ENCODE measurements at places on chromosomes 7 and 10.

- no peak for DNase-seq
Measured at GRCh38 chr7:104089612-104090011, 100.2 kb upstream of the RELN start.

- DNase-seq, result no peak
Measured at GRCh38 chr7:151702961-151703360, 174.0 kb downstream of the PRKAG2 start.

- DNase-seq, result no peak
Measured at GRCh38 chr7:86644282-86645224, 844 bp downstream of the GRM3 start.

GRCh38 chr7:42348631-42349030 lies 111.6 kb upstream of the GLI3 start:
- no peak for DNase-seq

GRCh38 chr10:114541081-114541796 lies 116.8 kb downstream of the ABLIM1 start:
- DNase-seq, result peak; percentile 81

GRCh38 chr10:44932517-44933450 lies 21.6 kb downstream of the TMEM72 start:
- DNase-seq, result peak; percentile 79

DNA sequence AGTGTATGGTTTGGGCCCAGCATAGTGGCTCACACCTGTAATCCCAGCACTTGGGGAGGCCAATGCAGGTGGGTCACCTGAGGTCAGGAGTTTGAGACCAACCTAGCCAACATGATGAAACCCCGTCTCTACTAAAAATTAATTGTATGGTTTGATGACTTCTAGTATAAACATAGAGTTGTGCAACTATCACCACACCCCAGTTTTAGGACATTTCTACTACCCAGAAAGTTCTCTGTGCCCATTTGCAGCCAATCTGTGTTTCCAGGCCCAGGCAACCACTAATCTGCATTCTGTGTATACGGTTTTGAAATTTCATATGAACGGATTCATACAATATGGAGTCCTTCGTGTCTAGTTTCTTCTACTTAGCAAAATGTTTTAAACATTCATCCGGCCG lies 20.0 kb downstream of the CLIP2 start:
- DNase-seq, result no peak

DNA sequence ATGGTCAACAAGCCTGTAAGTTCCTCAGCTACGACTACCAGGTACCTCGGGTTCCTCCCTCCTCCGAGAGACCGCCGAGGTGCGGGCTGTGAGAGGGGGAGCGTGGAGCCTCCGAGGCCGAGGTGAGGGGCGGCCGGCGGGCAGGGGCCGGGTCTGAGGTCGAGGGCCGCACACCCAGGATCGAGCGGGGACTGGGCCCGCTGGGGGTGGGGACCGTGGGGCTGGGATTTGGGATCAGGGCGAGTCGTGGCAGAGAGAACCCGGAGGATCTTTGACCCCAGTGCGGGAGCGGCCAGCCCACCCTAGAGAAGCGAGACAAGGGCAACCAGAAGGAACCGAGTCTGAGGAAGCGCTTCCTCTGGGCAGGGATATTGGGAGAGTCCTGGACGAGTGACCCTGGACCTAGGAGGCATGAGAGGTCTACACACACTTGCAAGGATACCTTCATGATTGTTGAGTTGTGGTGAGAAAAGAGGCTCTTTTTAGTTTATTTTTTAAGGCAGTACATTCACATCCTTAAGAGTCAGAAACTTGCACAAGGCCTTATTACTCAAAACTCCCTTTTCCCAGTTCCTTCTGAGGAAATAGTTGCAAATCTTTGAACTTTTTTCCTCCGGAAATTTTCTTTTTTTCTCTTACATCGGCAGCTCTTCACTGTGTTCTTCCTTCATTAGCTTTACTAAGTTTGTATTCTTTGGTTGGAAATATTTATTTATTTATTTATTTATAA lies 395 bp downstream of the ZNF487 start:
- no peak for DNase-seq

GRCh38 chr7:6648066-6648814 lies 11.1 kb downstream of the ZNF316 start:
- DNase-seq, result no peak

DNA sequence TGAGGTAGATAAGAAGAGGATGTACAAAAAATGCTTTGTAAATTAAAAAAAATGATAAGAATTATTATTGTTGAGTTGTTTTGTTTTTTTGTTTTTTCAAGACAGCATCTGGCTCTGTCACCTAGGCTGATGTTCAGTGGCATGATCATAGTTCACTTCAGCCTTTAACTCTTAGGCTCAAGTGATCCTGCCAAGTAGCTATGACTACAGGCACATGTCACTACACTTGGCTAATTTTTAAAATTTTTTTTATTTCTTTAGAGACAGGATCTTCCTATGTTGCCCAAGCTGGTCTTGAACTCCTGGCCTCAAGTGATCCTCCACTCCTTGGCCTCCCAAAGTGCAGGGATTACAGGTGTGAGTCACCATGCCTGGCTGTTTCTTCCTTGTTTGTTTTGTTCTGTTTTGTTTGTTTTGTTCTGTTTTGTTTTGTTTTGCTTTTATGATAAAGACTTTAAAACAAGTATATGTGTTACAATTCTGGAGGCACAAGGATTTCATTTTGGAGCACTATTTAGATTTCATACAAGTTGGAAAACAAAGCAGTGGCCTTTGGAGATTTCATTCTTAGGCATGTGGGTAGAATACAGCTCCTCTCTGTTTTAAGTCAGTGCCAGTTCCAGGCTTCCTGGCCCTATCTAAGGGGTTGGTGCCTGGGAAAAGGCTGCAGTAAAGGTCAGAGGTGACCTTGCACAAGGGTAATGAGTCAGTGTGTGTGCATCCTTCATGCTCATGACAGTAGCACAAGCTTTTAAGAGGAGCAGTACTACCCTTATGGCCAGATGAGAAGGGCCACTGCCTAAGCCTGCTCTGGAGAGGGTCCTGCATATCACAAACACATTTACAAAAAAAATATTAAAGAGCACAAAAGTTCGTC lies 17.9 kb downstream of the FGFBP3 start:
- peak; percentile 58 for DNase-seq

DNA sequence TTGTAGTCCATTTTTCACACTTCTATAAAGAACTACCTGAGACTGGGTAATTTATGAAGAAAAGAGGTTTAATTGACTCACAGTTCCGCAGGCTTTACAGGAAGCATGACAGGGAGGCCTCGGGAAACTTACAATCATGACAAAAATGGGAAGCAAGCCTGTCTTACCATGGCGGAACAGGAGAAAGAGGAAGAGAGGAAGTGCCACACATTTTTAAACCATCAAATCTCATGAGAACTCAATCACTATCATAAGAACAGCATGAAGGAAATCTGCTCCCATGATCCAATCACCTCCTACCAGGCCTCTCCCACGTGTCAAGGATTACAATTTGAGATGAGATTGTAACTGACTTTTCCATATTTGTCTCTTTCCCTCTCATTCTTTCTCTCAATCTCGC lies 9.3 kb upstream of the PNPLA8 start:
- DNase-seq, result no peak

DNA sequence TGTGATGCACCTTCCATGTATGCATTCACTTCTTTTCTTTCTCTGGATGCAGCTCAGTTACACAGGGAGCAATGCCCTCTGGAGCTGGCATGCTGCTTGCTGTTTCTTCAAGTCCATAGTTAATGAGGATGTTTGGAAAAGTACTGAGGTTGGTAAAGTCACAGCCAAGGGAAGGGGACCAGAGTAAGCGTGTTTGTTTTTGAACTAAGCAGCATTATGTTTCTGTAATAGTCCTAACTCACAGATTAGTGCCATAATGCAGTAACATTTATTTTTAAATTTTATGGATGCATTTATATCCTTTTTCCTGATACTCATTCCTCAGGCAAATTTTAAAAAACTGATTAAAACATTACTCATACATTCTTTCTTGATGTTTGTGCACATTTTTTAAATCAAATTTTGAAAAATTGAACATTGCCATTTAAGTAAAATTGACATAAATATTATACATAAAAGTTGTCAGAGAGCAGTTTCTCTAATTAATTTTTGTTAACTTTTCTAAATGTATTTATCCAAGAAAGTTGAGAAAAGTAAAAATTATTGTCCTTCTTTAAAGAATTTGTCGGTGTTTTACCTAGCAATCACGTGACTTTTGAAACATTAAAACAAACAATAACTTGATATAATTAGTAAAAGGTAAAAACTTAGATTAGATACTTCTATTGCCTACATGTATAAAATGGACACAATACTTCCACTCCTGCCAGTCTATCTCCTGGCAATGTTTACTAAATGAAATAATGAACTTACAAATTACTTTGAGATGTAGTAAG lies 659.6 kb upstream of the ANKRD30A start:
- no peak for DNase-seq

- DNase-seq, result no peak
Measured at GRCh38 chr7:16561943-16562342, 35.3 kb downstream of the LRRC72 start.

GRCh38 chr7:129371487-129371886 lies 62.7 kb upstream of the STRIP2 start:
- DNase-seq, result no peak

GRCh38 chr10:72186258-72186981 lies 29.4 kb upstream of the ANAPC16 start:
- no peak for DNase-seq

DNA sequence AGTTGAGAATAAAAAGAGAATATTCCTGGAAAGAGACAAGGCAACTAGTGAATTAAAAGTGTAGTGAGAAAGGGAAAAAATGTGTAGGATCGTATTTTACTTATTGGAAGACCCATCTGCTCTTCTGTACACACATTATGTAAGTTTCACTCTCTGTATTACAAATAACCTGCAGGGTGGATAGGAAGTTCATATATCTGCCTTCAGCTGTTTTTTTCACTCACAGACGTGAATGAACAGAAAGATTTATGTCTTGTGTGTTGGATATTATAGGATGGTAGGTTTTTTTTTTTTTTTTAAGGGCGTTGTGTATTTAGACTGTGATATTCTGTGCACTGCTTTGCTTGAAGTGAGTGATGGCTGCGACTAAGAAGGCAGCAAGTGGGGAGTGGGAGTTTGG lies 266.5 kb downstream of the AUTS2 start:
- DNase-seq, result no peak

GRCh38 chr10:70963271-70963670 lies 74.9 kb upstream of the PCBD1 start:
- no peak for DNase-seq

DNA sequence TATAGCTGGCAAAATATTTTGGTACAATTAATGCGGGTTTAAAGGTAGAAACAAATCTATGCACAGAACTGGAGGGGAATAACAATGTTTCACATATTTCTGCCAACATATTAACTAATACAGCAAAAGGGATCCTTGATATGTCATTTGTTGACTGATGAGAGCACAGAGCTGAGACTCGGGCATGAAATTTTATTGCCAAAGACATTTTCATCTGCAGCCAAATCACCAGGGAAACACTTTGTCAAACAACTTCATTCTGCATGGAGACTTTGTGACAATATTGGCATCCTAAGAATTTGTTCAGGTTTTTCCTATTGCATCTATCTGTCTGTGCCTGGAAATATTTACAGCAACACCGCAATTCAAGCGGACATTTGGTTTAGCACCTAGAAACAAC lies 117.8 kb upstream of the C1QL3 start:
- no peak for DNase-seq

DNA sequence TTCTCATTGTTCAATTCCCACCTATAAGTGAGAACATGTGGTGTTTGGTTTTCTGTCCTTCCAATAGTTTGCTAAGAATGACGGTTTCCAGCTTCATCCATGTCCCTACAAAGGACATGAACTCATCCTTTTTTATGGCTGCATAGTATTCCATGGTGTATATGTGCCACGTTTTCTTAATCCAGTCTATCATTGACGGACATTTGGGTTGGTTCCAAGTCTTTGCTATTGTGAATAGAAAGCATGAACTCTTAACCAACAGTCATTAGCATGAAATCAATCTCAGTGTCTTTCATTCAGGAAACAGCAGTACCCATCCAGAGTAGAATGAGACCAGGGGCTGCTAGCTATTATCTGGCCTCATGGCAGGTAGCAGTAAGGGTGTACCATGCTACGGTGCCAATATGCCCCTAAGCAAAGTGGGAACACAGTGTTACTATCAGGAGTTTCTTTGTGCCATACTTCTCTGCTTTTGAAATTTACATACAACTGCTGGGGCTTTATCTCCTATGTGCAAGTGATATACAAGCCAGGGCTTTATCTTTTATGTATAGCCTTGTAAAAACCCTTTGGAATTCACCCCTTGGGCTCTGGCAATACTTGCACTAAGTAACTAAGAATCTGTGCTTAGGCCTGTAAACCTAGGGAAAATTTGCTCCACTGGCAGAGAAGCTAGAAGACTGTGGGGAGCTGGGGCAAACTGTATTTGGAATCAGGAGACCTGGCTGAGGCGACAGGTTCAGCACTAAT lies 5.4 kb downstream of the PON2 start:
- DNase-seq, result no peak

- DNase-seq, result peak; percentile 34
Measured at GRCh38 chr10:49164559-49165188, 23.5 kb downstream of the TMEM273 start.

GRCh38 chr10:128051548-128051947 lies 74.7 kb downstream of the MKI67 start:
- no peak for DNase-seq

DNA sequence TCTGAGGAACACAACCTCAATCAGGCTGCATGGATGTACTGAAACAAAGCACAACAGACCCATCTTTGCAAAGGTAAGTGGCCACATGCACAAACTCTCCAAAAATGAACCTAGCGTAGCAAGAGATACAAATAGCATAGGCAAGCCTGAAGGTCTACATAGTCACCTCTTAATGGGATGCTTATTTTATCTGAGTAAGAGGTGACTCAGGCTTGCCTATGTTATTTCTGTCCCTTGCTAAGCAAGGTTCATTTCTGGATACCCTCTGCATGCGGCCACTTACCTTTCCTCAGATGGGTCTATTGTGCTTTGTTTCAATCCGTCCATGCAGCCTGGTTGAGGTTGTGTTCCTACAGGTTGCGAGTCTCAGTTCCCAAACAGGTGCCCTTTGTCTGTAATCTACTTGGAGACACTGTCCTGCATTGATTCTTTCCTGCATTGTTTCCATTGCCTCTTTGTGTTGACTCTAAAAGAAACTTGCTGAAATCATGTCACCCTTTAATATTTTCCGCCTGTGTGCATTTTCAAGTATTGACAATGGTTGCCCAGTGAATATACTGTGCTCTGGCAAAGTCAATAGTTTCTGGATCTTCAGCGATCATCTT lies 291.8 kb upstream of the LYZL1 start:
- no peak for DNase-seq

DNA sequence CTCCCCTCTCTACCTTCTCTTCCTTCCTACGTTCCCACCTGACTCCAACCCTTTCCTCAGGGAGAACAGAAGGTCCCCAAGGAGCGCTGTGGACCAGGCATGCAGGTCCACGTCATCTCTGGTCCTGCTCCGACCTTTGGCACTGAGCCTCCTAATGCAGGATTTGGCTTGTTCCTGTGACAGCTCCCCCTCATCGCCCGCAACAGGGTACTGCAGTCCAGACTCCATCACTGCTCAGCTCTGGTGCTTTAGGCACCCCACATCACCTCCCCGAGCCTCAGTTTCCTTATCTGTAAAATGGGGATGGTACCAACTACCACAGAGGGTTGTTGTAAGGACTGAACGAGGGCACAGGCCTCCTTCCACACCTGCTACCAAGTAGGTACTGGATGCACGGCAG lies 54.6 kb downstream of the FHIP2A start:
- no peak for DNase-seq

All from AG08396 (cell line).